ENCODE measurements at places on chromosomes 6 and 20.

GRCh38 chr6:137102851-137103492, 58.2 kb upstream of the IL20RA start:
- no peak for DNase-seq

GRCh38 chr6:5552243-5552642, 290.9 kb downstream of the FARS2 start:
- DNase-seq = no peak

DNA sequence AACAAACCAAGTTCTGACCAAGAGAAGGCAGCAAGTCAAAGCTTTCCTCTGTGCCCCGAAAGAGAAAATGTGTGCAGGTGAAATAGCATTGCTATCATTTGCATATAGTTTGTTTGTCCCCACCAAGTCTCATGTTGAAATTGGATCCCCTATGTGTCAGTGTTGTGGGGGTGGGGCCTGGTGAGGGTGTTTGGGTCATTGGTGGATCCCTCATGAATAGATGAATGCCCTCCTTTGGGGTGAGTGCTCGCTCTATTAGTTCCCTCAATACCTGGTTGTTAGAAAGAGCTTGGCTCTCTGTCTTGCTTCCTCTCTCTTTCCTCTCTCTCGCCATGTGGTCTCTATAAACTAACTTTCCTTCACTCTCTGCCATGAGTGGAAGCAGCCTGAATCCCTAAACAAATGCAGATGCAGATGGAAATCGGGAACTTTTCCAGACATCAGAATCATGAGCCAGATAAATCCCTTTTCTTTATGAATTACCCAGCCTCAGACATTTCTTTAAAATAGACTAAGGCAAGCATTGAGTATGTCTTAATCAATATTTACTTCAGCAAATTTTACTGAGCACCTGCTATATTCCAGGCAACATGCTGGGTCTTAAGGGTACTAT, 43.8 kb upstream of the SYNDIG1 start:
- DNase-seq = no peak

GRCh38 chr6:149846321-149846720, 17.8 kb downstream of the LRP11 start:
- no peak for DNase-seq

DNA sequence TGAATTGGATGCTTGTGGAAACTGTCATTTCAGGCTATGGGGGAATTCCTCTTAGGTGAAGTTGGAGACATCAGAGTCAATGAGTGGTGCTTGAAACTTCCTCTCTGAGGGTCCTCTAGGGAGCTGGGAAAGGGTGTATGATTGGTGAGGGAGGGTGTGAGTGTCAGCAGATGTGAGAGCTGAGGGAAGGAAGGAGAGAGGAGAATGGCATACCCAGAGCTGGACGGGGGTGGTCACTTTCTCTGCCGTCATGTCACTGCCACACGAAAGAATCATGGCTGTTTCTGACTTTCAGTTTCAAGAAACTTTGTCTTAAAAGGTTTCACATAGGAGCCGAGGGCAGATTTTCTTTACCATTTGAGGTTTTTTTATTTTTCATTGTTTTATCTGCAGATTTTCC, 50.3 kb downstream of the DEK start:
- no peak for DNase-seq

DNA sequence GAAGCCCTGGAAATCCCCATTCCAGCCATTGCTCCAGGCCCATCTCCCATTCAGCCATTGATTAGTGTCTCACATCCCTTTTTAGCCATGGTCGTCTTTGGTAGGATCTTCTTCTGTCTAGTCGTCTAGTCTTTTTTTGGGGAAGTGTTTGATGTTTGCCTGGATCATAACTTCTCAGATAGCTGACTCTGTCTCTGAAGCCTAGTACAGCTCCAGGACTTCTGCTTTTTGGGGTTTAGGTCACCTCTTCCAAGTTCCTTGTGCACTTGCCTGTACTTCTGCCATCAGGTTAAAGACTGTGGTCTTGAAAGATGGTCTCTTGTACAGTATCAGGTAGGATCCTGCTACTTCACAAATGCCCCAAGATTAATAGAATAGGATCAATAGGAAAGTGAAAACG, 553.5 kb downstream of the PKHD1 start:
- no peak for DNase-seq

DNA sequence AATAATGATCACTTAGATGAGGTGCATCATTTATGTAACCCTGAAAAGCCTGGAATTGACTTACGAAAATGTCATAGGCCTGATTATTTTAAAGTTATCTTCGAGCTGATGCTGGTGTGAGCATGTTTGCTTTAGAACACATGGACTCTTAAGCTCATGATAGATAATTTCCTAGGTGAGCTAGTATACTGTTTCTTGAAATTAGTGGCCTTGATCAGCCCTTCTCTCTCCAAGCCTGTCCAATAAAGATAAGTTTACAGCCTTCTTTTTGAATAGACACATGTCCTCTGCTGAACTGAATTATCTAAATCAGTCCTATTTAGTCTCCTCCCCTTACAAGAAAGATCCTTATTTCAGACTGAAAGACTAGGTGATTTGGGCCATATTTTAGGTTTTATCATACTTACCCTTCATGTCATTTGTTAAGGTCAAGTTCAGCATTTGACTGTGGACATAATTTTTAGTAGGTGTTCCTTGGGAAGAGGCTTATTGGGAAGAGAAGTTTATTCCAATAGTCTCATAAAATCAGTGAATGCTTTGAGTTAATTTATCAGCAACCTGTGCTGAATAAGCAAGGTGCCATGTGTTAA, 15.3 kb downstream of the FOXO3 start:
- no peak for DNase-seq

GRCh38 chr6:169997930-169998218, 246.5 kb downstream of the ERMARD start:
- no peak for DNase-seq

- DNase-seq = no peak
These were observed 339.0 kb upstream of the CITED2 start for GRCh38 chr6:139713424-139713823.

DNA sequence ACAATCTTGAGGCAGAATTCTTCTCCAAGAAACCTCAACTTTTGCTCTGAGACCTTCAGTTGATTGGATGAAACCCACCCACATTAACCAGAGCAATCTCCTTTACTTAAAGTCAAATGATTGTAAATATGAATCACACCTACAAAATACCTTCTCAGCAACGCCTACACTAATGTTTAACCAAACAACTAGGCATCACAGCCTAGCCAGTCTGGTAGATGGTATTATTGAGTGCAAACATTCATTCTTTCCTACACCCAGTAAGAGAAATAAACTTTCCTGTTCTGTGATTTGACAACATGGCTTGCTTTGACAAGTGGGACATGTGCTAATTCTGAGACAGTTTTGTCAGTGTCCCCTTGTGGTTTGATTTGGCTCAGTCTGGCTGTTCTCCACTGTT, 252.2 kb downstream of the HACE1 start:
- DNase-seq = no peak

DNA sequence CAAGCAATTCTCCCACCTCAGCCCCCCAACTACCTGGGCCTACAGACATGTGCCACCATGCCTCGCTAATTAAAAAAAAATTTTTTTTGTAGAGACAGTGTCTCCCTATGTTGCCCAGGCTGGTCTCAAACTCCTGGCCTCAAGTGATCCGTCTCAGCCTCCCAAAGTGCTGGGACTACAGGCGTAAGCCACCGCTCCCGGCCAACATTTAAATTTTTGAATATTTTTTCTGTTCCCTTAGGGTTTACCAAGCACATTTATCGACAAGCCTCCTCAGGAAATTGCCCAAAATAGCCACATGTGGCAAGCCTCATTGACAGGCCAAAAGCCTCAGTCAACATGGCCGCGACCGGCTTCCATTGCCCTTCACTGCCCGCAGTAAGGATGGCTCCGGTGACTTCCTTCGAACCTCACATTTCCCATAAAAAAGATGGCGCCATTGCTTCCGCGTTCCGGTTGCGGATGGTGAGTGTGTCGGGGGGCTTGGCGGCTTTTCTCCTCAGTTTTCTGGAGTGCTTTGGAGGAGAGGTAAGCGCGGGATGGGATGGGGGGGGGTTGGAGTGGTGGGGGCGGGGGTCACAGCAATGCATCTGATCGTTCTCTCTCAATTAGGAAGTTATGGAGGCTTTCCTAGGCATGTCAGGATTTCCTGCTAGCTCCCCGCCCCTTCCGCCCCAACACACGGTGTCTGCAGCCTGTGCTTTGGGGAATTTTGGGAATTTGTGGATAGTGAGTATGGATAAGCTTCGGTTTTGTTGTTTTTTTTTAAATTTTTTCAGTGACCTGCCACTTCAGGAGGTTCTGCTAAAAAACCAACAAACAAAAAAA, at the start of gene SHLD1:
SHLD1 (plus strand) TSS at position 450 of the 828 bp plus-strand sequence. CDS start 22,465 bp downstream, outside the sequence.
- DNase-seq = peak; percentile 76

GRCh38 chr20:45341939-45342854, 6.0 kb downstream of the SDC4 start:
- peak; percentile 41 for DNase-seq

- no peak for DNase-seq
These were observed 29.0 kb downstream of the BPIFB1 start for GRCh38 chr20:33311996-33312395.

- no peak for DNase-seq
These were observed 205.2 kb downstream of the FARS2 start for GRCh38 chr6:5466281-5467136.

DNA sequence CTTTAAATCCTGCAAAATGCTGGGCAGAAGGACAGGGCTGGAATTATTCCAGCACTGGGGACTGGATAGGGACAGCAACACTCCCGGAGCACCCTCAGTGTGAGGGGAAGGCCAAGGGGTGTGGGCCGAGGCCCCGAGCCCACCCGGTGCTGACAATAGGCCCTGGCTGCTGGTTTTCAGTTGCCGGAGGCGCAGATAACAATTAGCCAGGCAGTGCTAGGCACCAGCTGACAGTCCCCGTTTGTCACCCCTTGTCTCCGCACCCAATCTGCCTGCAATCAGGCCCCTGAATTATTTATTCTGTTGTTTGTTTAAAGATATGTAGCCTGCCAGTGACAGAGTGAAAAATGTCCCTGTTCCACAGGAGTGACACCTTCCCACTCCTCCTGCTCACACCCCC, 120.0 kb downstream of the GRM4 start:
- no peak for DNase-seq

- no peak for DNase-seq
These were observed 56.3 kb upstream of the FAM184A start for GRCh38 chr6:119134752-119135151.

DNA sequence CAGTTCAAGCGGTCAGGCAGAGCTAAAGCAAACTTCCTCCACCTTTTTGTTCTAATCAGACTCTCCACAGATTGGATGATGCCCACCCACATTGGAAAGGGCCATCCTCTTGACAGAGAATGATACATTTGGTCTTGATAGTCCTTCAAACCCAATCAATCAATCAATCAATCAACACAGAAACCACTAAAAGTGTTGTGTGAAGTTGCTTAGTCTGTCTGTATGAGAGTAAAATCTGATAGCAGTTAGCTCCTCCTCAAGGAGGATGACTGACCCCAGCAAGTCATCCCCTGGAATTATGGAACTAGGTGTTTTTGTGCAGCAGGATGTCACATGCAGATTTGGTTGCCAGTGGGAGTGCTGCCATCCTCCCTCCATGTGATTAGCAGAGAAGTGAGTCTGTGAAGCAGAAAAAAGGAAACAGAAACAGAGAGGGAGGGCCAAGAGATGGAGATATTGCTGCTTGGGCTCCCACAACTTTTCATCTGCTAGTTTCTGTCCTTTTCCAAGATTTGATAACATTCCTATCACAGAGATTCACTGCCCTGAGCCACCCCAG, 32.0 kb upstream of the SSTR4 start:
- no peak for DNase-seq

DNA sequence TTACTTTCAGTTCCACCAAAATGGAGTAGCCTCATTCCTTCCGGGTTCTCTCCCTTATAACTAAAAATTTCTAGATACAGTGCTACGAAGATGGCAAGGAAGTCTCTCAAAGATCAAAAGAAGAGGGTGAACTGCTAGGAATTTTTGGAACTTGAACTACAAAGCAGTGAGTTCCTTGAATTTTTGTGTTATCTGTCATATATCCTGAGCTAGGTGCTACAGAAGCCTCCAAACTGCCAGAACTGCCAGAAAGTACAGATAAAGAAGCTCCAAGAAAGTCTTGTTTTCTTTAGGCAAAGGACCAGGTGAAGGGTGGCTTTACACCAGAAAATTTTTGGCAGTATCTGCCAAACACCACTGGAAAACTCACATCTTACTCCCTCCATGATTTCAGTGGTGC, 218.8 kb upstream of the FLRT3 start:
- no peak for DNase-seq

GRCh38 chr20:61933951-61934715, 131.5 kb downstream of the TAF4 start:
- no peak for DNase-seq

DNA sequence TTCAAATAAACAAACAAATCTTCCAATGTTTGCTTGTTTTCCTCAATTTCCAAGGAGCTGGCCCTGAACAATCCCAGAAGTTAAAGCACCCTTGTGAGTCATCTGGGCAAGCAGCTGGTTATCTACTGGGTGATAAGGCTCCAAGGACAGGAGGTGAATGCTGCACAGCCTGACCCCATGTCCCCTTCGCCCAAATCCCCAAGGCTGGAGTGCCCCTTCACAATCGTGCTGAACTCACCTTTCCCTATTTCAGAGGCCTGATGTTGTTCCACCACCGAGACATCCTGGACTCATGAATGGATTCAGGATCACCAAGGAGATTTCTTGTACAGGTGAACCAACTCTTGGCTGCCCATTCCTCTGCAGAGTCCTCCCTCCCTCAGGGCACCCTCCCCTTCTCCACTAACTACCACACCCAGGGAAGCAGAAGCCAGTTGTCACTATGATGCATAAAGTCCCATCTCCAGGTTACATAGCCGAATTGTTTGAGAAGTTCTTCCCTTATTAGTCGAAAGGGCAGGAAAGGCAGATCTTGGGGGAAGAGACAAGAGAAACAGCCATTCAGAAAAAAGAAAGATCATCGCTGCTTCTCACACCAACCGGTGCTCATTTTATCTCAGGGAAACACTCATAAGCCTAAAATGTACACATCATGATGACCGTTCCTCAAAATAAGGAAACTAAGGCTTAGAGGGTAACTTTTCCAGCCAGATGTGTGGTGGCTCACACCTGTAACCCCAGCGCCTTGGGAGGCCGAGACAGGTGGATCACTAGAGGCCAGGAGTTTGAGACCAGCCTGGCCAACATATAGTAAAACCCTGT, 138.8 kb upstream of the RREB1 start:
- DNase-seq = no peak

DNA sequence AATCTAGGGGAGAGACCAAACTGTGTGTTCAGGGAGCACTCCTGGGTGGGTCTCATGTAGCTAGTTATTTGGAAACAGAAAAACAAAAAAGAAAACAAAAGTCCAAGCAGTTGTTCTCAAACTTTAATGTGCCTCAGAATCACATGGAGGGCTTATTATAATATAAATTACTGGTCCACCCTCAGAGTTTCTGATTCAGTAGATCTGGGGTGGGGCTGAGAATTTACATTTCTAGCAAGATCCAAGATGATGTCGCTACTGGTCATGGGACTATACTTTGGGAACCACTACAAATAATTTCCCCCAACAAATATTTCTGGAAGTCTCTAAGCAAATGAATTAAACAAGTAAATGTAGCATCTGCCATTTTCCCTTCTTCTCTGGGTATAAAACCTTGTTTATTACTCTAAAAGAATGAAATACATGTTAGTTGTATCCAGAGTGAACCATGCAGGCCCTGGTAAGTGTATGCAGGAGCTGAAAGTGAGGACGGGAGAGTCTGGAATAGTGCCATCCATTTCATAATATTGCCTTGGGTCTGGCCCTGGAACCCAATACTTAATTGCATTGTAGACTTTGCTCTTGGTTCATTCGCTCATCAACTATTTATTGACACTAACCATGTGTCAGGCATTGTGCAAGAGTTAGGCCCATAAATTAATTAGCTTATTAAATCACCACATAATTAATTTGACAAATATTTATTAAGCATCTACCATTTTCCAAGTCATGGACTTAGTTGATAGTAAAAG, 490.8 kb downstream of the EPM2A start:
- DNase-seq = no peak

- DNase-seq = no peak
These were observed 49.1 kb downstream of the FAM120B start for GRCh38 chr6:170355661-170356060.
